Bone marrow (tissue), 2 donors: ENCODE measurements at places on chromosomes 4 and X.
A peak's percentile ranks its signal among the peaks of the same experiment; 100 is the strongest.

- no peak for DNase-seq
These were observed 66.2 kb downstream of the ASB9 start for GRCh38 chrX:15203694-15204093.

DNA sequence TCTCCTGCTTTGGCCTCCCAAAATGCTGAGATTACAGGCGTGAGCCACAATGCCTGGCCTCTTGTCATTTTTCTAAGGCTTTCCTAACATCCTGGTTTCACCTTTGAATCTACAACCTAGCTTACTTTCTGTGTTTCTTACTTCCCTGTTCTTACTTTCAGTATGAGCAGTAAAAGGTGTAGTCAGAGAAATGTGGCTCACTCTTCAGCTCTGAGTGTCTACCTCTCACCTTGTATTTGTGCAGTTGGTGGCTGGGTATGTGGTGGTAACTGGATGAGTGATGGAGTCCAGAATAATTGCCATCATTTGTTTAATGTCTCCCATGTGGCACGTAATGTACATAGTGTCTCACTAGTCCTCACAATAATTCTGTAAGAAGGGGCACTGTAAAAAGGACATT lies 19.1 kb upstream of the CXCL11 start:
- DNase-seq, result no peak

DNA sequence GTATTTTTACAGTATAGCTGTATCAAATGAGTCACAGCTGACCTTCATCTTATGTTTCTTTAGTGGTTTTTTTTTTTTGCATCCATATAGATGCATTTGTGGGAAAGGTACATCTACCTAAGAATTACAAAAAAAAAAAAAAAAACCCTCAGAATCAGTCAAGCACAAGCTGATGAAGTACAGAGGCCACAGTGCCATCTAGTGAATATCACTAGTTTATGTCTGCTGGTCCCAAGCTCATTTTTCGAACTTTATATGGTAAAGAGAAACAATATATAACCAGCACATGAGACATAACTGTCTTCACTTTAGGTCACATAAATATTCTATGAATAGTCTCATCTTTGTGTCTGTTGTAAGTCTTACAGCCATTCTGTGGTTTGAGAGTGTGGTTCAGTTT lies 220.1 kb downstream of the DLG3 start:
- DNase-seq, result no peak

- no peak for DNase-seq
These were observed 23.7 kb downstream of the MAN2B2 start for GRCh38 chr4:6598641-6599040.

DNA sequence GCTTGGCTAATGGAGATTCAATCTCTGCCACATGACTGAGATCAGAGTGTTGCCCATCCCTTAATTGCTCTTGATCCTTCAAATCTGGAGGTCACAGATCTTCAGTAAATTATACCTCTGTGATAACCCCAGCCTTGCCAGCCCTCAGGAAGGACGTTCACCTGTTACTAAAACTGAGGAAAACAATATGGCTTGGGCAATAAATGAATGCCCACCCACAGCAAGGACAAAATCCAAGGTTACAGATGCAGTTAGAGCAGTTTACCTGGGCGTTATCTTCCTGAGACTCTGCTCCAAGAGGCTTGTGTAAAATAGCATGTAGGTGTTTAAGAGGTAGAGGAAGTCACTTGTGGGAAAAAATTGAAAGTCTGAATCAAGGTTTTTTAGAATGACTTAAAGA lies 69.3 kb upstream of the MAOA start:
- no peak for DNase-seq

- DNase-seq, result no peak
These were observed 87.2 kb downstream of the IL13RA2 start for GRCh38 chrX:114930227-114930626.

DNA sequence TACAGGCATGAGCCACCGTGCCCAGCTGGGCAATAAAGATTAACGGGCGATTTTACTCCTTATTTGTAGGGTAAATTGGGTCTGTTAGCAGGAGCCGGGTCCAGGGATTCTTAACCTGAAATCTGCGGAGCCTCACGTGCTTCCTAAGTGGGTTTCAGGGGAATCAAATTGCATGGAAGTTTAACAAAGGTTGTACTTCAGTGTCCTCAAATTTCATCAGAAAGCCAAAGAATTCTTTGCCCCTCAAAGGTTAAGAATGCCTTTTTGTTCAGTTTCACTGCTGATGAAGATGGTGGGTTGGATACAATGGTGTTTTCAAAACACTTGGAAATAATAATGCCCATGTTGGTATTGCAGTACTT lies 67.9 kb downstream of the AFF1 start:
- no peak for DNase-seq

DNA sequence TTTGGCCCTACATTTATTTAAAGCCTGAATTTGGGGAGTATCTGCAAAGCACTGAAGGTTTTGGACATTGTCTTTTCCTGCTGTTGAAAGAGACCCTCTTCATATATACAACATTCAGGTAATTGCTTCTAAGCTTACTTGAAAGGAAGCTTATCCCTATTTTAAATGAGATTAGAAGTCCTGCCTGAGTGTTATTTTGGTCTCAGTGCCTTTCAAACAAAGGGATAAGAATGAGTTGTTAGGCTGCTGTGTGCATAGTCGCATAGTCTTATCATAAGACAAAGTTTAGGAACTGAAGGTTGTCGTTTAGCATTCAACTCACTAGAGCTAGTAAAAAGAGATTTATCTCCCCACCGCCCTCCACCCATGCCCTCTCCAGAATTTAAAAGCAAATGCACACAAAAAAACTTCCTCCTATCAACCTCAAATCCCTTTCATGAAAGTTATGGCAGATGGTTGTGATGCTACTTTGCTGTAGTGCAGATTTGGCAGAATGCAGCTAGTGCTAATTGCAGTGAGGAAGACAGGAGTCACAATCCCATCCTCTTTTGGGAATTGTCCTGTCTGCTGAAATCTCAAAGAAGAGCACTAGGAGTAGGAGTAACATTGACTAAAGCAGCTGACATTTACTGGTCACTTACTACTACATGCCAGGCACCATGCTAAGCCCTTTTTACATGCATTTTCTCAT lies 5.8 kb downstream of the HERC3 start:
- no peak for DNase-seq

- DNase-seq, result peak; percentile 3
These were observed at the start of gene AR for GRCh38 chrX:67543818-67544217. AR (plus strand) TSS chrX:67544021; CDS start chrX:67545147, 1,126 bp downstream.

- no peak for DNase-seq
These were observed 290.3 kb upstream of the LDB2 start for GRCh38 chr4:17188547-17189400.

DNA sequence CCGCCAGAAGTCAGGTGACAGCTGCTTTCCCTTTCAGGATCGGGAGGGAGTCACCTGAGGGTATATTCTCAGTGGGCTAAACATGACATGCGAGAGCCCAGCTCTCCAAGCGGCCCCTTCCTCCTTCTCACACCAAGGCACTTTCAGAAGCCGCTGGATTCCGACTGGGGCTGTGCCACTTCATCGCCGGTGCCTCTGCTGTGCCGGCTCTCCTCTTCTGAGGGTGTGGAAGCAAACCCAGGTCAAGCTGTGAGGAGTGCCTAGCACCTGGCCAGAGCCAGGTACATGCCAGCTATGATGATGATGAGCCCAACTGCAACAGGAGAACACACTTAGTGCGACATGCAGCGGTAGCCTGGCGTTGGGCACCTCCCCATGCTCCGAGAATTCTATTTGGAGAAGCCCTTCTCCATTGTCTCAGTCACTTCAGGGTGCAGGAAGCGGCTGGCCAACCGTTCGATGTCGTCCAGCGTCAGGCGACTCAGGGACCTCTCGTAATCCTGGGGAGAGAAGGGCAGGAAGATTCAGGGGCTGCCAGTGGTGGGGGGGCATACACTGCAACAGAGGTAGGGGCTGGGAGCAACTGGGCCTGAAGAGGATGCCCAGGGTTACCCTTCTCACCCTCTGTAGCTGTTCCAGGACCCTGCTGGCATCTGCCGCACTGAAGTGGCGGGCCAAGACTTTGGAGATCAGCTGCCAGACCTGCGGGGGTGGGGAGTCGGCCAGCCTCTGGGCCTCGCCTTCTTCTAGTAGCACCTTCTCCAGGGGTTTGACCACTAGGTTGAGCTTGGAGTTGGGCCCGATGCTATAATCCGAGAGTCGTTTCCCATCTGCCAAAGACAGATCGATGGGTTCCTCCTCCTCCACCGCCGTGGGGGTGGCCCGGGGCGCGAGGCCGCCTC lies 1.0 kb downstream of the UBL4A start:
- DNase-seq, result no peak

- DNase-seq, result no peak
These were observed 603.8 kb downstream of the RAPGEF2 start for GRCh38 chr4:159706704-159707103.

- no peak for DNase-seq
These were observed 30.8 kb upstream of the MXD4 start for GRCh38 chr4:2292646-2293108.

DNA sequence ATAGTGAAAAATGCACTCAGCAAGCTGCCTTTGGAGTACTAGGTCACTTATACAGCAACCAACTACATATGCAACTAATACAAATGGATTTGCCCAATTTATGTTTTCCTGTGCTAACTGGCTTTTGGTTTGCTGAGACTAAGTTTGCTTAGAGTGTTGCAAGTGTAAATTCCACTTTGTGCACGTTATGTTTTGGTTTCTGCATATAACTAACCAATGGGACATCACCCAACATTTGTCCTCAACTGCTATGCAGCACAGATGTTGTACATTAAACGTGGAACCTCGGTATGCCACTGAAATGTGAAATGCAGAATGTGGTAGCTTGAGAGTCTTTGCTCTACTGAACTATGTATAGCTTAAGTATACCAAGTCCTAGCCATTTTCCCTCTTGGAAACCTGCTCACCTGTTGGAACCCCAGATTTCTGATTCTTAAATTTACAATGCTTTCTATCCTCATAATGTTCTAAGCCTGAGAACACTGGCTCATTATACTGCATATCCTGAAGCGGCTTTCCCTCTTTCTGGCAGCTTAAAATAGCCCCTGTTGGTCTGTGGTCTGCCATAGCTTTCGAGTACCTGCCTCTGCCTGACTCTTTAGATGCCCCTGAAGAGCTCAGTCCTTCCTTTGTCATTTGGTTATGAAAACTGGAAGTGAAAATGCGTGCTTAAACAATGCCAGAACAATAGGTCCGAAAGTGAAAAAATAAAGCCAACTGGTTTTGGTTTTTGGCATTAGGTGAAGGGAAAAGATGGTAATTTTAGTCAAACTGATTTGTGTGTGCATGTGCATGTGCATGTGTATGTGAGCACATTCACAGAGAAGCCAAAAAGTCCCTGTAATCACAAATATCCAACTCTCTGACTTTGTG lies 158.0 kb downstream of the SH2D1A start:
- no peak for DNase-seq

GRCh38 chrX:48516987-48517386 lies 4.6 kb upstream of the EBP start:
- DNase-seq, result no peak

- DNase-seq, result no peak
These were observed 66.3 kb downstream of the CLDN34 start for GRCh38 chrX:10033375-10034007.

DNA sequence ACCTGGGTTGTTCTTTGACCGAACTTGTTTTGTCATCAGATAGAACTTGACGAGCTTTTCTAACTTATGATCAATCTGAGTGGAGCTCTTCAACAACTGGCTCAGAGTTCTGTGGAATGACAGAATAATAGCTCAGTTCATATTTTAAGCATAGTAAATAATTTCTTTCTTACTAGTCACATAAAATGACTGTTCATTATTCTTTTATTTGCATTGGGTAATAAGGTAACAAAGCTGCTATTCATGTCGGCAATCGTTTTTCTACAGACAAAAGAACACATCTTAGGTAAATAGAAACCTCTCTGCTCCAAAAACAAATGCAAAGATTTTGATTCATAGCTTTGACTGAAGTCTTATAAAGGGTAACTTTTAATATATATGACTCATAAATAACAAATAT lies 57.3 kb upstream of the CXCL8 start:
- no peak for DNase-seq

DNA sequence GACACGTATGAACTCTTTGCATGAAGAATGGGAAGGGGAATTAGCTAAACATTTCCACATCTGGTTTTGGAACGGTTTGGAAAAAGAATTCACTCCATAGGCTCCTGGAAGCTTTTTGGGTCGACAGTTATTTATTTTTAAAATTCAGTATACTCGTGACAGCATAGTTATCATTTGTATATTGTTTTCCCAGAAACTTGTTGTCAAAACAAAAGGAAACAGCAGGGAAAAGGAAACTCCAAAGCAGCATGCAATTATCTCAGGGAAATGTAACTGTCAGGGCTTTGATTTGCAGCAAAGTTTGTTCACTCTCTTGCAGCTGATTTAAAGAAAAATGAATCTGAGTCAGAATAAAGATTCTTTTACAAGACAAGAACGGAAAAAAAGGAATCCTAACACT lies 86.5 kb downstream of the PLAC1 start:
- no peak for DNase-seq

GRCh38 chr4:94686086-94686485 lies 71.7 kb upstream of the BMPR1B start:
- DNase-seq, result no peak
